ENCODE measurements at places on chromosomes 5 and 9. TPM values are rescaled to one million over a fixed set of nuclear protein-coding genes. Genes with fewer than 3 reads are reported as not detected.

The C1QTNF2 gene
- 0.69 TPM for polyA plus RNA-seq

The STPG3 gene
- polyA plus RNA-seq: not detected

The SLC34A1 gene
- polyA plus RNA-seq: 0.13 TPM

The ITGA2 gene
- 6.4 TPM for polyA plus RNA-seq

The CTXN3 gene
- polyA plus RNA-seq: 0.04 TPM

The ARL10 gene
- 3.8 TPM for polyA plus RNA-seq

The RASGRF2 gene
- polyA plus RNA-seq: 0.40 TPM

The BNIP1 gene
- 11.7 TPM for polyA plus RNA-seq

The CCNI2 gene
- 0.05 TPM for polyA plus RNA-seq

The LHX6 gene
- 1.0 TPM for polyA plus RNA-seq

The ANKDD1B gene
- polyA plus RNA-seq: 0.92 TPM

The DHFR gene
- 10.0 TPM for polyA plus RNA-seq

The AK6 gene
- 27.8 TPM for polyA plus RNA-seq

The C5orf46 gene
- polyA plus RNA-seq: not detected

The GLE1 gene
- polyA plus RNA-seq: 12.8 TPM

The ADGRD2 gene
- 0.02 TPM for polyA plus RNA-seq

The HK3 gene
- 1.6 TPM for polyA plus RNA-seq

The CDKN2B-AS1 gene
- 0.47 TPM for polyA plus RNA-seq

All from esophagus (tissue), 2 donors.